ENCODE measurements at places on chromosomes 12 and 14. TPM values are rescaled to one million over a fixed set of nuclear protein-coding genes. Genes with fewer than 3 reads are reported as not detected.

NXPH4 gene
- total RNA-seq = not detected

GCH1 gene
- total RNA-seq = 52.6 TPM

IAPP gene
- total RNA-seq = not detected

NOVA1 gene
- total RNA-seq = not detected

- DNase-seq = no peak
Measured at GRCh38 chr12:110858848-110859247, 12.1 kb downstream of the CCDC63 start.

- DNase-seq = no peak
Measured at GRCh38 chr12:48968467-48968866, 3.1 kb downstream of the WNT10B start.

- DNase-seq = no peak
Measured at GRCh38 chr14:92540472-92541048, 27.0 kb downstream of the RIN3 start.

DNA sequence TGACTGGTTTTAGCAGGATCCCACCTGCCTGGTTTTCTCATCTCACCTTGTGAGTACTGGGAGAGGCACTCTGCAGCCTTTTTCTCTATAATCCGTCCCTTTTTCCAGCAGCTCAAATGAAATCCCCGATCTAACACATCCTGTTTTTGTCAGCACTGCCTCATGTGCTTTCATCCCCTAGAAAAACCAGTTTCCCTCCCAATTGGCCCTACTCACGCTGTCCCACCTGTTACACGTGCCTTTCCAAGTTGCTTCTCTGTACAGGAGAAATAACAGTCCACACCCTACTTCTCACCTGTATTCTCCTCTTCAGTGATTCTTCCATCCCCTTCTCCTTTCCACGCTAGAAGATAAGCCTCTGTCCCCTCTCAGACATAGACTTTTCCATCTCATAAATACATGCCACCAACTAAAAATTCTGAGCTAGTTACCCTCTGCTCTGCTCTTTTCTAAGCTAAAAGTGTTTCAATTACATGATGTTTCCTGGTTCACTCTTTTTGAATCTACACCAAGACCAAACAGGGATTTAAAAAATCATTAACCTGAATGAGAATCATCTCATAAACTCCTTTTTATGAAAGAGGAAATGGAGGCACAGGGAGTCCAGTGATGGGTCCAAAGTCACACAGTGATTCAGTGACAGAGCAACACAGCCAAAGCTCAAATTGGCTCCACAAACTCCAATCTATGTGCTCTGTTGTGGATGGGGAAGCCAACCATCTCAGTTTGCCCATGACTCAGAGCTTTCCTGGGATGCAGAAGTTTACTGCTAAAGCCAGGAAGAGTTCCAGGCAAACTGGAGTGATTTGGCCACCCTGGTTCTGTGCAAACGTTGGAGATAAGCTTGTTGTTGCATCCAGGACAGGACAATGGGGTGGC, 240.0 kb upstream of the TMEM132C start:
- DNase-seq = no peak

GRCh38 chr14:76514213-76514998, 138.5 kb downstream of the ESRRB start:
- DNase-seq = no peak

DNA sequence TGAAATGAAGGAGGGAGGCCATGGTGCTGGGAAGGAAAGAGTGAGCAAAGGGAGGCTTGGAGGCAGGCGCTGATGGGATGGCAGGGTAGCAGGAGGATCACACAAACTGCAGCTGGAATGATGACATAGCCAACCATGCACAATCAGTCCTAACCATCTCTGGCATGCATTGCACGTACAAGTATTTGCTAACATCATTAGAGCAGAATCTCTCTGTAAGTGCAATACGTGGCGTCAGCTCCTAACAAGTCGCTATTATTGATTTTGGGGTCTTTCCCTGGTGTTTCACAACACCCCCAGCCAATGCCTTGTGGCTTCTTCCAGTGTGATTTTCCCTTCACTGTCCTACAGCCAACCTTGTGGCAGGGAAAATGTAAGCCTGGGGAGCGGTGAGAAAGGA, 18.5 kb downstream of the BDKRB1 start:
- no peak for DNase-seq

GRCh38 chr14:105999361-106000028, 473.1 kb downstream of the TMEM121 start:
- peak; percentile 88 for DNase-seq

DNA sequence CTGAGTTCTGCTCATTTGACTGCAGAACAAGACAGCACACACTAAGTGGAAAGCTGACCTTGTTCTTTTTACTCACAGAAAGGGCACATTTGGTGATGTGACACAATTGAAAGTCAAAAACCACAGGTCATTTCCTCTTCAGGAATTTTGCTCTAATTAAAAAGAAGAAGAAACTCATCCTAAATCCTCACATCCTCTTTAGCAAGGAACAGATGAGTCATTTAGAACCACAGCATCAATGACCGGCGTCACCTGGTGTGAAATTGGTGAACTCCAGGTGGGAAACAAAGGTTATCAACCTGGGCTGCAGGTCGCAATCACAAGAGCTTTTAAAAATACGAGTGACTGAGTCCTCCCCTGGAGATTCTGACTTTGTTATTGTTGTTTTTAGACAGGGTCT, 2.9 kb upstream of the RNU6-8 start:
- peak; percentile 26 for DNase-seq

GRCh38 chr12:89087876-89088275, 264.4 kb downstream of the DUSP6 start:
- DNase-seq = no peak

GRCh38 chr14:92885279-92886061, 37.5 kb upstream of the CHGA start:
- DNase-seq = no peak
